ENCODE measurements at places on chromosomes 12 and 14.

DNA sequence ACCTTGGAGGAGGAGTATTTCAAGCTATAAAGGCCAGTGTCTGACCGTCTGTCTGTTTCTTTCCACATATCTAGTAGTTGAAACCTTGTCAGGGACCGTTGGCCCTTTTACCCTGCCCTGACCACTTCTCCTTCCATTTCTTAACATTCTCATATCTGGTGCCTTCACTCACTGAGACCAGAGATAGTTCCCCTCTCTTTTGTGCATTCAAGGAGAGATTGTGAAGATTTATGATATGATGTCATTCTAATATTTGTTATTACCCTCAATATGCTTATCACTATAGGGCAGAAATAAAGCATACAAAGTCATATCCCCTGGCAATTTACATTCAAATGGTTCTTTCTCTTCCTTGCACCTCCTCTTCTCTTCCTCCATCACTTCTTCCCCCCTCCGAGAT, 83.3 kb downstream of the PLXNC1 start:
- DNase-seq, result peak; percentile 56

GRCh38 chr14:25034803-25035681, 14.9 kb downstream of the STXBP6 start:
- no peak for DNase-seq

GRCh38 chr14:103626146-103626850, 2.7 kb upstream of the KLC1 start:
- DNase-seq, result no peak

DNA sequence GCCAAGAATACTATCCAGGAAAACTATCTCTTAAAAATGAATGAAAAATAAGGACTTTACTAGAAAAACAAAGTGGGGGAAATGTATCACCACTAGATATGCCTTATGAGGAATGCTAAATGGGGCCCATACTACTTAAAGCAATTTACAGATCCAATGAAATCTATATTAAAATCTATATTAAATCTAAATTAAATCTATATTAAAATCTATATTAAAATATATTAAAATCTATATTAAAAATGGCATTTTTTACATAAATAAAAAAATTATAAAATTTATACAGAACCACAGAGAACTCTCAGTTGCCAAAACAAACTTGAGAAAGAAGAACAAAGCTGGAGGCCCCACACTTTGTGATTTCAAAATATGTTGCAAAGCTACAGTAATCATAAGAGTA, 234.5 kb downstream of the RPL10L start:
- no peak for DNase-seq

GRCh38 chr12:127393896-127394295, 873.1 kb upstream of the TMEM132C start:
- no peak for DNase-seq

GRCh38 chr12:49347311-49348193, 864 bp downstream of the DNAJC22 start:
- DNase-seq, result peak; percentile 65

- DNase-seq, result no peak
Observed at GRCh38 chr14:94398182-94398479, 9.7 kb upstream of the SERPINA1 start.

- DNase-seq, result no peak
Observed at GRCh38 chr14:26947265-26947664, 349.4 kb upstream of the NOVA1 start.

DNA sequence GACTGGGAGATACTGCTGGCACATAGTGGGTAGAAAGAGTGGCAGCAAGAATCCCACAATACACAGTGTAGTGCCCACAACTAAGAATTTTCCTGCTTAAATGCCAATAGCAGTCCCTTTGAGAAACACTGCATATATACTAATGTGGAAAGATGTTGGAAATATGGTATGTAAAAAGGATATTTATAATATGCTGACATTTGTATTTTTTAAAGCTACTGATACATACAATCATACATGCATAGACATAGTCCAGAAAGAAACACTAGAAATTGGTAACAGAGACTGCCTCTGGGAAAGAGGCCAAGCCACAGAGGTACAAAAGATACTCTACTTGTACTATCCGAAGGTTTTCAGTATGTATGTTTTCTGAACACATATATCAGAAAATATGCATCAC, 30.3 kb downstream of the TRIP11 start:
- no peak for DNase-seq

DNA sequence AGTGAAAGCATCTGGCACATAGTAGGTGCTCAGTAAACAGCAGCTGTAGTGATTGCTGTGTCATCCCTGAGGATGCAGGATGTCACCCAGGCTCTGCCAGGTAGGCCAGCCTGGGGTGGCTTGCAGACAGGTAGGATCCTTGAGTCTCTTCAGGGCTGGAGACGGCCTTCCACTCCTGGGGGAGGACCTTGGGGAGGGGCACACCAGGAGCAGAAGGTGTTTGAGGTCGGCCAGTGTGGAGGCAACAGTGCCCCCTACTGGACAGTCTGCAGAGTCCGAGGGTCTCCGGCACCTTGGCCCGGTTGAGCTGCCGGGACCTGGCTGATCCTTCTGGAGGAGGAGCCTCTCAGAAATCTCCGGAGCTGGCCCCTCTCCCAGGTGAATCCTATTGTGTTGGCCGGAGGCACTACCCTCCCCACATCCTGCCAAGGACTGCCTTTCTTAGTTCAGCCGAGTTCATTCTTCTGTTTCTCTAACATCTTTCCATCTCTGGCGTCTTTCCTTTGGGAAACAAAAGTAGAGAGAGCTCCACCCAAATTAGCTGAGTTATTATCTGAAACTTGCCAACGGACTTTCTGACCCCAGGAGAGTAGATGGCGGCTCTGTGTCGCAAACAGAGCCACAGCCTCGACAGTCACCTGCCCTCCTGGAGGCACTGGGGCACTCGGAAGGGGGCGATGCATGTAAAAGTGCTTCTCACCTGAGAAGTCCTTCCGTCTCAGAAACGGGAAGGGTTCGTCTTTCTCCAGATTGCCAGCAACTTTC, 41.8 kb upstream of the CLMN start:
- DNase-seq, result peak; percentile 26

- no peak for DNase-seq
Observed at GRCh38 chr12:16417058-16417457, 69.6 kb downstream of the MGST1 start.

- no peak for DNase-seq
Observed at GRCh38 chr12:40792792-40793386, 100.7 kb downstream of the CNTN1 start.
